BJ (cell line): ENCODE measurements at places on chromosomes 5 and 9.
A peak's percentile ranks its signal among the peaks of the same experiment; 100 is the strongest.

DNA sequence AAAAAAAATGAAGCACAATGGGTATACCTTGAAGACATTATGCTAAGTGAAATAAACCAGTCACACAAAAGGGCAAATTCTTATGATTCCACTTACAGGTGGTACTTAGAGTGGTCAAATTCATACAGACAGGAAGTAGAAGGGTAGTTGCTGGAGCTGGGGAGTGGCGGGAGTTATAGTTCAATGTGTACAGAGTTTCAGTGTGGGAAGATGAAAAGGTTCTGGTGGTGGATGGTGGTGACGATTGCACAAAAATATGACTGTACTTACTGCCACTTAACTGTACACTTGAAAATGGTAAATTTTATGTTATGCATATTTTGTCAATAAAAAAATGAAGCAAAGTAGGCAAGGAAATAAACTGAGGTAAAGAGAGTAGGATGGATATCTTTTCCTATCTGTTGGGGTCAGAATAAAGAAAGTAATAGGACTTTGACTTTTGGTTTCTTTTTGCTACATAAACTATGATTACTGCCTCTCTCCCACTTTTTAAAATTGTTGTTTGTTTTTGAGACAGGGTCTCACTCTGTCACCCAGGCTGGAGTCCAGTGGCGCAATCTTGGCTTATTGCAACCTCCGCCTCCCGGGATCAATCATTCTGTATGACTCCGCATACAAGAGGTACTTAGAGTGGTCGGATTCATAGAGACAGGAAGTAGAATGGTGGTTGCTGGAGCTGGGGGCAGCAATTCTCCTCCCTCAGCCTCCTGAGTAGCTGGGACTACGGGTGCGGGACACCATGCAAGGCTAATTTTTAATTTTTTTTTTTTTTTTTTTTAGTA lies 4.0 kb upstream of the PSAT1 start:
- DNase-seq: no peak

DNA sequence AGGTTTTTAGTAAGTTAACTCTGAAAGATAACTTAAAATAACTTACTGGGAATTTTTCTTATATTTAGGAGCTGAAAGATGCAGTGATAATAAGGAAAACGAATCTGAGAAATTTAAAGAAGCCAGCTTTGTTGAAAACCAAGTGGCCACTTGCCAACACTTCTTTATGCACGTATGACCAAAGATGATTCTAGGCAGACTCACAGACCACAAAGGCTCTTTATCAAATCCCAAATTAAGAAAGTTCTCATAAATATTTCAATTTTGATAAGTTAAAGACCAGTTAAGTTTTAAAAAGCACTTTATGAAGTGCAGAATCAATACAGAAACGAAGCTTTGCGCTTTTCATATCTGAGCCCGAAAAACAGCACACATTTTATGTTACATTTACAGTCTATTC lies 1.5 kb downstream of the AFF4 start:
- DNase-seq: no peak

- peak; percentile 6 for DNase-seq
Observed at GRCh38 chr5:148733601-148734438, 79.5 kb upstream of the HTR4 start.

DNA sequence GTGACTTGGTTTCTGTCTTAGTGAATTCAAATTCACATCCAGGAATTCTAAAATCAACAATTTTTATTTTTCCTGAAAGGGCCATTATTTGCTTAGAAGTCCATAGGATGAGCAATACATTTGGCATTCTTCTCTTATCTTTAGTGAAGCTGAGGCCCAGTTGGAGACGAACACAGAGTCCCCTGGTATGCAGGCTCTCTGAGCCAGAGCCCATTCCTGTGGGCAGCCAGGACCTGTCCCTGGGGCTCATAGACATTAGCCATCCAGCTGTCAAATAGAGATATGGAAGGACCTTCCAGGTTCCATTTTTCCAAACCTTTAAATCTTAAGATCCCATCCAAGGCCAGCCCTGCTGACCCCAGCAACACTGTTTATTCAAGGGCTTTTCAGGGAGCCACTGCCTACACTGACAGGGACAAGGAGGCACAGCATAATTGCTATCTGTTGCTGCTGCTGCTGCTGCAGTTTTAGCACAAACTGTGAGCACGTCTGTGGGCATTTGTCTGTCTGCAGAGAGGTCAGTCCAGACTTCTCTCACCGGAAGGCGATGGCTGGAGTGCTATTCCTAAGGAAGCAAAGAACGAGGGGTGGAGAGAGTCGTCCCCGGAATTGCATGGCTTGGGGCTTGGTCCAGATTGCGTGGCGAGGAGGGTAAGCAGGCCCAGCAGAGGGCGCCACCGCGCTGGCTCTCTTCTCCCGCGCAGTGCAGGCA lies 639.0 kb downstream of the CCDC171 start:
- DNase-seq: no peak

DNA sequence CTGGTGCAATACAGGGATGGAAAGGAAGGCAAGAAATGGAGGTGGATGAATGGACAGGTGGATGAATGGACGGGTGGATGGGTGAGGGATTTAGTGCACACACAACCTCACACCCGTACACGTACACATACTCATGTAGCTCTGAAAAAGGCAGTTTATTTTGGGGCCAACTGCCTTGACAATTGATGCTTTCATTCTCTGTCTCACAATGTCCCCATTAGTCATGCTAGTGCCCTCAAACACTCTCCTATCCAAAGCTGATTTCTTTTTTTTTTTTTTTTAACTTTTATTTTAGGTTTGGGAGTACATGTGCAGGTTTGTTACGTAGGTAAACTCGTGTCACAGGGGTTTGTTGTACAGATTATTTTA lies 495.0 kb downstream of the DMAC1 start:
- no peak for DNase-seq

GRCh38 chr5:180315762-180316212 lies 23.9 kb upstream of the MAPK9 start:
- no peak for DNase-seq

- no peak for DNase-seq
Observed at GRCh38 chr9:101478906-101479305, 43.3 kb upstream of the ALDOB start.

- DNase-seq: no peak
Observed at GRCh38 chr9:131923132-131923671, 156.5 kb downstream of the MED27 start.

GRCh38 chr5:16577677-16578076 lies 39.1 kb downstream of the RETREG1 start:
- no peak for DNase-seq

DNA sequence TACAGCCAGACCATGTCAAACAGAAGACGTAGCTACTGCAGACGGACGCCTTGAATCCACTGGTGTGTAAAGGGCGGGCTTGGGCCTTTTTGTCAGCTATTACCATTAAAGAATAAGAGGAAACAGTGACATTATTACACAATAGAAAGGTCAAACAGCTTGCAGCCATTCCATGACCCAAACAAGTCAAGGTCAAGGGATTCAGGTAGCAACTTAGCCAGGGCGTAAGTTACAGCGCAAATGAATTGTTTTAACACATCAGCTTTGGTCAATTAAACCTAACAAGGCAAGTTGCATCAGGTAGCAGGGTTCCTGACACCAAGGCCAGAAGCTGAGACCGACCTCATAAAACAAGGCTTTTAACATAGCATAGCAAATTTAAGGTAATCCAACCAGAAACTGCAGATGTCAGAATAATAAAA lies 15.3 kb downstream of the NFIB start:
- no peak for DNase-seq

GRCh38 chr5:4420177-4420576 lies 720.0 kb upstream of the ADAMTS16 start:
- DNase-seq: no peak

GRCh38 chr5:10498350-10498749 lies 56.7 kb downstream of the ROPN1L start:
- no peak for DNase-seq
